Stimulated activated naive B cell treated with anti-CD40 and anti-IgM and Interleukin-4, amounts not matched to agents 10 μg/mL and 1 μg/mL and 100 μg/mL, for 72 hours (primary cell): ENCODE measurements at places on chromosomes 4 and X.

GRCh38 chr4:124025428-124025827, 628.8 kb downstream of the SPRY1 start:
- H3K36me3 ChIP-seq = peaks cover 8% of the 10 kb centered on the region
- no peak for DNase-seq
- no peak overlapping the region for H3K4me3 ChIP-seq
- no peak overlapping the region for H3K27ac ChIP-seq
- no peaks in the 10 kb centered on the region for H3K27me3 ChIP-seq
- H3K4me1 ChIP-seq = peaks cover 2% of the 10 kb centered on the region

GRCh38 chr4:66959207-66959606, 586.1 kb downstream of the CENPC start:
- H3K27me3 ChIP-seq = no peaks in the 10 kb centered on the region
- no peak for DNase-seq
- H3K36me3 ChIP-seq = no peaks in the 10 kb centered on the region
- H3K4me3 ChIP-seq = no peak overlapping the region

GRCh38 chr4:145760961-145761929, 81.3 kb downstream of the C4orf51 start:
- H3K4me1 ChIP-seq = no peaks in the 10 kb centered on the region
- H3K36me3 ChIP-seq = peaks cover 43% of the 10 kb centered on the region
- H3K4me3 ChIP-seq = no peak overlapping the region
- no peak for DNase-seq
- H3K27ac ChIP-seq = no peak overlapping the region

DNA sequence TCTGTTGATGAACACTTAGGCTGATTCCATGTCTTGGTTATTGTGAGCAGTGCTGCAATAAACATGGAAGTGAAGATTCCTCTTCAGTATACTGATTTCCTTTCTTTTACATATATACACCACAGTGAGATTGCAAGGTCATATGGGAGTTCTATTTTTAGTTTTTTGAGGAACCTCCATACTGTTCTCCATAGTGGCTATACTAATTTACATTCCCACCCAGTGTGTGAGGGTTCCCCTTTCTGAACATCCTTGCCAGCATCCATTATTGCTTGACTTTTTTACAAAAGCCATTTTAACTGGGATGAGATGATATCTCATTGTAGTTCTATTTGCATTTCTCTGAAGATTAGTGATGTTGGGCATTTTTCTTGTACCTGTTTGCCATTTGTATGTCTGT, 80.5 kb upstream of the GALNT7 start:
- H3K27me3 ChIP-seq = peaks cover 13% of the 10 kb centered on the region
- no peaks in the 10 kb centered on the region for H3K36me3 ChIP-seq
- no peak overlapping the region for H3K4me3 ChIP-seq
- DNase-seq = no peak
- no peaks in the 10 kb centered on the region for H3K4me1 ChIP-seq

GRCh38 chr4:2852481-2852921, 8.9 kb downstream of the ADD1 start:
- peaks cover 90% of the 10 kb centered on the region for H3K4me1 ChIP-seq
- peak overlapping the region; percentile 76 for H3K4me3 ChIP-seq
- H3K36me3 ChIP-seq = peaks cover 19% of the 10 kb centered on the region

GRCh38 chrX:71852182-71852581, 58.5 kb upstream of the NHSL2 start:
- H3K4me1 ChIP-seq = no peaks in the 10 kb centered on the region
- no peak for DNase-seq
- no peak overlapping the region for H3K4me3 ChIP-seq
- no peaks in the 10 kb centered on the region for H3K36me3 ChIP-seq
- H3K27ac ChIP-seq = no peak overlapping the region

DNA sequence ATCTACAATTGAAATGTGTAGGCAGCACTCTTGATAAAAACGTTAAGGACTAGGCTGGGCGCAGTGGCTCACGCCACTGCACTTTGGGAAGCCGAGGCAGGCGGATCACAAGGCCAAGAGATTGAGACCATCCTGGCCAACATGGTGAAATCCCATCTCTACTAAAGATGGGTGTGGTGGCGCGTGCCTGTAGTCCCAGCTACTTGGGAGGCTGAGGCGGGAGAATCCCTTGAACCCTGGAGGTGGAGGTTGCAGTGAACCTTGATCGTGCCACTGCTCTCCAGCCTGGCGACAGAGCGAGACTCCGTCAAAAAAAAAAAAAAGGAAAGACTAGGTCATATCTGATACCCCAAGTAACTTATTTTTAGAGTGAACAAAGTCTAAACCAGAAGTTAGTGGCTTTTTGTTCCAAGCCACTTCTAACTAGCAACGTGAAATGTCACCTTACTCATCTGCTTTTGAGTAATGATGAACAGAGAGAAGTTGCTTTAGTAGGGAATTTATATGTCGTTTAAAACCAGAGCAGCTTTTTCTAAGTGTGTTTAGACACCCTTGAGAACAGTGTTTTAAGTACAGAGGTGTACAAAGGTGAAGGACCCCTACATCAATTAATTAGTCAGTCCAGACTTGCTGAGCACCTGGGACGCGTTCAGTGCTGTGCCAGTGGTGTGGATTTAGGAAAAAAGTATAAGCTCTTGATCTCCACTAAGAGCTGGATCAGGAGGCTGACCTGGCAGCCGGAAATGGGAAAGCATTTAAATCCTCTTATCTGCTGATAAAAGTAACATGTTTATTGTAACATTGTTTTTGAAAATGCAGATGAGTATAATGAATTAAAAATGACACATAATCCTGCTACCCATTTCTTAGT, 23.5 kb downstream of the SPRY1 start:
- H3K27me3 ChIP-seq = no peaks in the 10 kb centered on the region
- no peaks in the 10 kb centered on the region for H3K36me3 ChIP-seq
- no peak for DNase-seq

DNA sequence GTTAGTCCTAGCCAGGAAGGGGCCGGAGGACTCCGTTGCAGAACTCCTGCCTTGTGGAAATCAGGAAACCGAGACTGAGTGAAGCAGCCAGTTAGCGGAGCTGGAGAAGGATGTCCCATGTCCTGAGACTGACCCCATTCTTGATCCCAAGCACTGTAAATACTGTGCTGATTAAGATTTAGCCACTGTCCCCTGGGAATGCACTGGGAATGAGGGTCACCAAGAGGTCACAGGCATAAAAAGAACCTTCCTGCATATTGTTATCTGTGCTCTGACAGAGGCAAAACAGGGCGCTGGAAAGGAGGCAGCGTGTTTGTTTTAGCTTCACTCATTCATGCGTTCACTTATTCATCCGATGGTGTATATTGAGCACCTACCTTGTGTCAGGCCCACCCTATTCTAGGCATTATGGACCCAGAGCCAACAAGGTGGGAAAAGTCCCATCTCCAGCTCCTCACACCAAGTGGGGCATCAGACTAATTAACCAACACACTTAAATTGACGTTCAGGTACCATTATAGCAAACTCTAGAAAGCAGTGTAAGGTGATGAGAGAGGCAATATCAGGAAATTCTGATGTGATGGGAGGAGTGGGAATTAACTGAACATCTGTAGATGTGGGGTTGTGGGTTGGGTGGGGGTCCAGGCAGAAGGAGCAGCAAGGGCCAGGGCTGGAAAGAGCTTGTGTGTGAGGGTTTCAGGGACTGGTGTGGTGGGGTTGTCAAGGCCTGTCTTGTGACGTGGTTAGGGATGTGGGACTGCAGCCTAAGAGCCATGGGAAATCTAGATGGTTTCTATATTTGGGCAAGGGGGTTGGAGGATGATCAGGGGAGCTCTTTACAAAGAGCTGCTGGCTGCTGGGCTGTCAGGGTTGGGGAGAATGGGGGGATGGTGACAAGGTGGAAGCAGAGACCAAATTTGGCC, 10.6 kb upstream of the SLC2A9 start:
- no peak overlapping the region for H3K4me3 ChIP-seq
- peaks cover 21% of the 10 kb centered on the region for H3K27me3 ChIP-seq
- peaks cover 18% of the 10 kb centered on the region for H3K4me1 ChIP-seq
- DNase-seq = no peak
- no peaks in the 10 kb centered on the region for H3K36me3 ChIP-seq
- H3K27ac ChIP-seq = no peak overlapping the region

DNA sequence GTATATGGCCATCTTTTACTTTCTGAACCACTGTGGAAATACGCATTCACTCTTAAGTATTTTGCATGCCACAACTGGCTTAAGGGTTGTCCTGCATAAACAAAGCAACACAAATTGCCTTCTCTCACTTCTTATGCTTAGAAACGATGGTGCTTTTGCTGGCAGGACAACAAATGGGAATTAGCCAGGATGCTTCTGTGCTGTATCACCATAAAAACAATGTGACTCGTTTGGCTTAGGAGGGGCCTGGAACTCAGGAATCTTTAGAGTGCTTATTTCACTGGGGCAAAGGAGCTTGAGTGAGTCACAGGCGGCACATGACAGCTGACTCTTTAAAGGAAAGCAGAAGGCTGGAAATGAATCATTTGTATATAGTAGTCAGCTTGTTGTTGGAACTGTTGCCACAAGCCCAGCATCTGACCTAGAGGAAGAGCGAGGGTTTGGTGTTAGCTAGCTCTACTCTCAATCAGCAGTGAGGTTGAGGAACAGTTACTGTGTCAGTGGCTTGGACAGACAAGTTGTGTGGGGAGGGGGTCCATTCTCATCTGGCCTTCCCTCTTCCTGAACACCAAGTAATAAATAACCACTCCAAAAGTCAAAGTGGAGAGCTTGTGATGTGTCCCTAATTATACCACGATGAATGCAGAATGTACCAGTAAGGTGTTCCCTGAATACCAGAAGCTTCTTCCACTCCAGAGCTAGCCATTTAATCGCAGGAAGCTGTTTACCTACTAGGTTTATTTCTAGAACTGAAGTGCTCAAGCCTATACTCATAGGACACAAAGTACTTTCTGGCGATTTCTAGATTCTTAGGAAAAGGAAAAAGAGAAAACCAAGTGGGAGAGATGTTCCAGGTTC, 293.1 kb downstream of the CAMK2D start:
- H3K4me3 ChIP-seq = no peak overlapping the region
- H3K27me3 ChIP-seq = no peaks in the 10 kb centered on the region
- peaks cover 44% of the 10 kb centered on the region for H3K36me3 ChIP-seq
- peaks cover 21% of the 10 kb centered on the region for H3K4me1 ChIP-seq

- H3K36me3 ChIP-seq = peaks cover 19% of the 10 kb centered on the region
- H3K4me1 ChIP-seq = peaks cover 47% of the 10 kb centered on the region
- no peak overlapping the region for H3K4me3 ChIP-seq
- peak overlapping the region; percentile 85 for H3K27ac ChIP-seq
- H3K27me3 ChIP-seq = no peaks in the 10 kb centered on the region
- DNase-seq = no peak
Measured at GRCh38 chrX:42943051-42943974, 165.3 kb upstream of the PPP1R2C start.

DNA sequence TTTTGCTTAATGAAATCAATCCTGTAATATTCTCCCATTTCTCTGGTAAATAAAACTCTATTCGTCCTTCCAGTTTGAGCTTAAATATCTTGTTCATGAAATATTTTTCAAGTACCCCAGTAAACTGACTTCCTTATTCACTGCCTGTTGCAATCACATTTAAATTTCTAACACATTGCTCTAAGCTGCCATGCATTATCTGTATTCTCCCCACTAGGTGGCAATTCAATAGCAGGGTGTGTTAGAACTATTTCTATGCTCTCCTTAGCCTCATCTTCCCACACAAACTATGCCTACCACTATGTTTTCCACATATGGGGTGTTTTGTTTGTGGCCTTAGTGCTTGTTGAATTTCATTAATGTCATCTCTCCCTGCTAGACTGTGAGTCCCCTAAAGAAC, 377.1 kb upstream of the HS3ST1 start:
- no peak overlapping the region for H3K4me3 ChIP-seq
- H3K27me3 ChIP-seq = peaks cover 4% of the 10 kb centered on the region
- H3K36me3 ChIP-seq = no peaks in the 10 kb centered on the region
- no peak overlapping the region for H3K27ac ChIP-seq
- H3K4me1 ChIP-seq = no peaks in the 10 kb centered on the region
- DNase-seq = no peak

- no peaks in the 10 kb centered on the region for H3K27me3 ChIP-seq
- H3K4me1 ChIP-seq = no peaks in the 10 kb centered on the region
Measured at GRCh38 chr4:5650040-5650439, 58.3 kb downstream of the EVC2 start.

GRCh38 chr4:105283501-105283900, 136.8 kb downstream of the TET2 start:
- DNase-seq = no peak
- H3K27ac ChIP-seq = no peak overlapping the region
- no peaks in the 10 kb centered on the region for H3K27me3 ChIP-seq
- peaks cover 8% of the 10 kb centered on the region for H3K36me3 ChIP-seq

DNA sequence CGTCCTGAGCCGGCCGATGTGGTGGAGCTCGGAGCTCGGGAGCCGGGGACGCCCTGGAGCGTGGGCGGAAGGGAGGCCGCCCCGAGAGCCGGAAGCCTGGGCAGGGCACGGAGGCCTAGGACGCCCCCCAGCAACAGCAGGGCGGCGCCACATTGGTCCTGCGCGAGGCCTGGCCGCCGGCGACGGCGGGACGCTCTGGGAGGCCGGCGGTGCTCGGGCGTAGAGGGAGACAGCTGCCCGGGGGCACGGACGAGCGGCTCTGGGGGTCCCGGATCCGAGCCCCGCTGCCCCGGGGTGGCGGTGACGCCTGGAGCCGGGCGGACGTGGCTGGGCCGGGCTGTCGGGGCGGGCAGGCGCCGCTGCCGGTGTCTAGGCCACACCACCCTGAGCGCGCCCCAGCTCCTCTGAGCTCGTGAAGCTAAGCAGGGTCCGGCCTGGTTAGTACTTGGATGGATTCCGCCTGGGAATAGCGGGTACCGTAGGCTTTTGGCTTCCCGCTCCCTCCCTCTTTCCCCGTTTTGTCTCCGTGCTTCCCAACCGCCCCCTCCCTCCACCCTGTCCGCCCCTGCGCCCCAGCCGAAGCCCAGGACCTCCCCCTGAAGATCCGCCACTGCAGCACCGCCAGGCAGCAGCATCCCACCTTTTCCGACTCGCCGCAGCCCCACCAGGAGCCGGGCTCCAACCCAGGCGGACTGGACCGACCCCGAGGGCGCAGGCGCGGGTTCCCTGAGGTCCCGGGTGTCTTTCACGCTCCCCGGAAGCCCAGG, 12.1 kb downstream of the FRG2 start:
- H3K36me3 ChIP-seq = peaks cover 14% of the 10 kb centered on the region
- no peak for DNase-seq
- peaks cover 17% of the 10 kb centered on the region for H3K4me1 ChIP-seq
- peaks cover 73% of the 10 kb centered on the region for H3K27me3 ChIP-seq
- peak overlapping the region; percentile 63 for H3K4me3 ChIP-seq

- DNase-seq = no peak
- H3K27ac ChIP-seq = no peak overlapping the region
- H3K36me3 ChIP-seq = no peaks in the 10 kb centered on the region
- no peak overlapping the region for H3K4me3 ChIP-seq
- no peaks in the 10 kb centered on the region for H3K4me1 ChIP-seq
Measured at GRCh38 chr4:14294611-14295010, 667.1 kb upstream of the BOD1L1 start.

DNA sequence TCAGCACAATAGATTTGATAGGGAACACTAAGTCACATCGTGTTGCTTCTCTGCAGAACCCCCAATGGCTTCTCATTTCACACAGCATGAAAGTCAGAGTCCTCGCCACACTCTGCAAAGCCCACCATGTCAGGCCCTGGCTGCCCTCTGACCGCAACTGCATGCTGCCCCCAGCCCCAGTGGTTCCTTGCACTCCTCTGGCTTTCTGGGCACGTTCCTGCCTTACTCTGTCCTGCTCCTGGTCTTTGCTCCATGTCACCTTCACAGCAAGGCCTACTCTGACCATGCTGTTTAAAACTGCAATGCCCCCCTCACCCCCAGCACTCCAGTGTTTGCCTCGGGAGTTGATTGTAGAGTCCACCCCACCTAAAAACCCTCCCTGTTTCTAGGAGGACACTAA, 78.1 kb downstream of the EVC start:
- no peaks in the 10 kb centered on the region for H3K4me1 ChIP-seq
- H3K4me3 ChIP-seq = no peak overlapping the region
- no peak for DNase-seq
- no peaks in the 10 kb centered on the region for H3K27me3 ChIP-seq

GRCh38 chr4:38462367-38463055, 201.5 kb upstream of the KLF3 start:
- H3K4me1 ChIP-seq = peaks cover 6% of the 10 kb centered on the region
- H3K4me3 ChIP-seq = no peak overlapping the region
- H3K27me3 ChIP-seq = peaks cover 6% of the 10 kb centered on the region
